Sigmoid colon (tissue), 7 donors: ENCODE measurements at places on chromosomes 5 and 9. TPM values are rescaled to one million over a fixed set of nuclear protein-coding genes. Genes with fewer than 3 reads are reported as not detected.

ARRDC3 gene
- 66.7 TPM for total RNA-seq

- no peaks in the 10 kb centered on the region for H3K36me3 ChIP-seq
- no peak for DNase-seq
- H3K27me3 ChIP-seq, result no peaks in the 10 kb centered on the region
- no peak overlapping the region for H3K4me3 ChIP-seq
- no peak overlapping the region for H3K27ac ChIP-seq
- no peaks in the 10 kb centered on the region for H3K4me1 ChIP-seq
These were observed 476.6 kb upstream of the TNC start for GRCh38 chr9:115594557-115594956.

DNA sequence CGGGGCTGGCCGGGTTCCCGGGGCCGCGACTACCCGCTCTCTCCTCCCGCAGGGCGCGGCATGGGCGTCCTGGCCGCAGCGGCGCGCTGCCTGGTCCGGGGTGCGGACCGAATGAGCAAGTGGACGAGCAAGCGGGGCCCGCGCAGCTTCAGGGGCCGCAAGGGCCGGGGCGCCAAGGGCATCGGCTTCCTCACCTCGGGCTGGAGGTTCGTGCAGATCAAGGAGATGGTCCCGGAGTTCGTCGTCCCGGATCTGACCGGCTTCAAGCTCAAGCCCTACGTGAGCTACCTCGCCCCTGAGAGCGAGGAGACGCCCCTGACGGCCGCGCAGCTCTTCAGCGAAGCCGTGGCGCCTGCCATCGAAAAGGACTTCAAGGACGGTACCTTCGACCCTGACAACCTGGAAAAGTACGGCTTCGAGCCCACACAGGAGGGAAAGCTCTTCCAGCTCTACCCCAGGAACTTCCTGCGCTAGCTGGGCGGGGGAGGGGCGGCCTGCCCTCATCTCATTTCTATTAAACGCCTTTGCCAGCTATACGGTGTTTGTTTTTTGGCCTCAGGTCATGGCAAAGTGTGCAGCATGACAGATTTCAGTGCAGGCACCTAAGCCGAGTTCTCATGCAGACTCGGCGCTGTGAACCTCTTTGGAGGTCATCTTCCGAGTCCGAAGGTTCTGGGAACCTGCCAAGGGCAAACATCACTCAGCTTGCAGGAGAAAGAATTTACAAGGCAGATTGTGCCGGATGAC, 516 bp downstream of the MRPL41 start:
- peak overlapping the region; percentile 79 for H3K4me3 ChIP-seq
- H3K4me1 ChIP-seq, result peaks cover 32% of the 10 kb centered on the region
- H3K36me3 ChIP-seq, result peaks cover 12% of the 10 kb centered on the region
- peak; percentile 75 for DNase-seq
- no peaks in the 10 kb centered on the region for H3K27me3 ChIP-seq

OR1Q1 gene
- not detected for total RNA-seq

- H3K4me3 ChIP-seq, result no peak overlapping the region
- peaks cover 32% of the 10 kb centered on the region for H3K4me1 ChIP-seq
- peaks cover 13% of the 10 kb centered on the region for H3K36me3 ChIP-seq
- no peak overlapping the region for H3K27ac ChIP-seq
- DNase-seq, result no peak
These were observed 3.2 kb downstream of the ST6GALNAC4 start for GRCh38 chr9:127913682-127914081.

GRCh38 chr5:18311266-18311665, 677.0 kb downstream of the TAF11L14 start:
- H3K27me3 ChIP-seq, result no peaks in the 10 kb centered on the region
- no peak overlapping the region for H3K4me3 ChIP-seq
- H3K36me3 ChIP-seq, result no peaks in the 10 kb centered on the region
- no peak overlapping the region for H3K27ac ChIP-seq
- H3K4me1 ChIP-seq, result no peaks in the 10 kb centered on the region
- no peak for DNase-seq

DNA sequence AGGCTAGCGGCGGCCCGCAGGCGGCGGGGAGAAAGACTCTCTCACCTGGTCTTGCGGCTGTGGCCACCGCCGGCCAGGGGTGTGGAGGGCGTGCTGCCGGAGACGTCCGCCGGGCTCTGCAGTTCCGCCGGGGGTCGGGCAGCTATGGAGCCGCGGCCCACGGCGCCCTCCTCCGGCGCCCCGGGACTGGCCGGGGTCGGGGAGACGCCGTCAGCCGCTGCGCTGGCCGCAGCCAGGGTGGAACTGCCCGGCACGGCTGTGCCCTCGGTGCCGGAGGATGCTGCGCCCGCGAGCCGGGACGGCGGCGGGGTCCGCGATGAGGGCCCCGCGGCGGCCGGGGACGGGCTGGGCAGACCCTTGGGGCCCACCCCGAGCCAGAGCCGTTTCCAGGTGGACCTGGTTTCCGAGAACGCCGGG, 253 bp downstream of the SLC12A2 start:
- no peaks in the 10 kb centered on the region for H3K27me3 ChIP-seq
- peak overlapping the region; percentile 79 for H3K4me3 ChIP-seq
- H3K27ac ChIP-seq, result peak overlapping the region; percentile 98
- H3K4me1 ChIP-seq, result peaks cover 29% of the 10 kb centered on the region

MARCOL gene
- not detected for total RNA-seq

DNA sequence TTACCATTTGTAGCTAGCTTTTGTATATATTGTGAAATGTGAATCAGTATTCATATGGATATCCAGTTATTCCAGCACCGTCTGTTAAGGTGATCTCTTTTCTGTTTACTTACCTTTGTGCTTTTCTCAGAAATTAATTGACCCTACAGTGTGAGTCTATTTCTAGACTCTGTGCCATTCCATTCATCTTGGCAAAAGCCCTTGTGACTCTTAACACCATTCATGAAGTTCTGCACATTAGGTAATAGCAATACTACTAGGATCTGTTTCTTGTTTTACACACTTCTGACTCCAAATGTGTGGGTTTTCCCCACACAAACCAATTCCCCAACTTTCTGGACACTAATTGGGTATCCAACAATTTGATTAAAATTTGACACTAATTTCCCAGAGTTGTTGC, 40.4 kb downstream of the SLC12A2 start:
- H3K4me1 ChIP-seq, result no peaks in the 10 kb centered on the region
- no peaks in the 10 kb centered on the region for H3K36me3 ChIP-seq
- no peaks in the 10 kb centered on the region for H3K27me3 ChIP-seq
- no peak for DNase-seq
- no peak overlapping the region for H3K27ac ChIP-seq

KCNN2 gene
- total RNA-seq, result 1.8 TPM

- H3K4me3 ChIP-seq, result no peak overlapping the region
- H3K27ac ChIP-seq, result no peak overlapping the region
- no peaks in the 10 kb centered on the region for H3K36me3 ChIP-seq
- no peaks in the 10 kb centered on the region for H3K27me3 ChIP-seq
- H3K4me1 ChIP-seq, result no peaks in the 10 kb centered on the region
- no peak for DNase-seq
These were observed 193.0 kb downstream of the ERCC6L2 start for GRCh38 chr9:96068511-96068910.

GRCh38 chr5:107436201-107436600, 234.5 kb downstream of the EFNA5 start:
- H3K4me3 ChIP-seq, result no peak overlapping the region
- H3K27me3 ChIP-seq, result no peaks in the 10 kb centered on the region
- H3K36me3 ChIP-seq, result no peaks in the 10 kb centered on the region
- peak overlapping the region; percentile 8 for H3K27ac ChIP-seq
- DNase-seq, result no peak
- peaks cover 25% of the 10 kb centered on the region for H3K4me1 ChIP-seq

- H3K27me3 ChIP-seq, result no peaks in the 10 kb centered on the region
- no peaks in the 10 kb centered on the region for H3K4me1 ChIP-seq
- H3K4me3 ChIP-seq, result no peak overlapping the region
- DNase-seq, result no peak
- H3K36me3 ChIP-seq, result peaks cover 66% of the 10 kb centered on the region
These were observed 7.6 kb downstream of the CRAT start for GRCh38 chr9:129102791-129103594.

DNA sequence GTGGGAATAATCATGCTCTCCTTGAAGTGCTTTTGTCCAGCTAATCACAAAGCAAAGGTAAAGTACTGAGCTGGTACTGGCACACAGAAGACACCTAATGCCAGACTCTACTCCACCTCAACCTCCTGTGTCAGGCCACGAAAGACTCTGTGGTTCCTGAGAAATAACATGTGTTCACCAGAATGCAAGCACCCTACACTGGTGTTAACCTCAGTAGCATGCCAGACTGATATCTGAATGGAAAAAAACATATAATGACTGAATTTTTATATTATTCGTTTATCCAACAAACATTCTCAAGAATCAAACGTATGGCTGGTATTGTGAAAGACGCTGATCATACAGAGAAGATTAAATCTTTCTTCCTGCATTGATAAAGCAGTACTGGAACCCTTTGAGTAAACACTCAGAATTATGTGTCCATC, 97.1 kb upstream of the IFNE start:
- H3K27me3 ChIP-seq, result no peaks in the 10 kb centered on the region
- DNase-seq, result no peak
- H3K4me1 ChIP-seq, result peaks cover 11% of the 10 kb centered on the region

ZNF300 gene
- total RNA-seq, result 4.4 TPM

DNA sequence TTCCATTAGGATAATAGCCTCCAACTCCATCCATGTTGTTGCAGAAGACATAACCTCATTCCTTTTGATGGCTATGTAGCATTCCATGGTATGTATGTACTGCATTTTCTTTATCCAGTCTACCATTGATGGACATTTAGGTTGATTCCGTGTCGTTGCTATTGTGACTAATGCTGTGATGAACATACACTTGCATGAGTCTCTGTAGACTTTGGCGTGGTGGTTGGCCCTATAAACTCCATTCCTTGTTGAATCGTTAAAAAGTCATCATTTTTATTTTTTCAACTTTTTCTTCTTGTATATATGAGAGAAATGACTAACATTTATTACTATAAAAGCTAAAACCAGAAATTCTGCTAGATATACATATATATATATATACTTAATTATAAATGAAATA, 1491.9 kb upstream of the CDH6 start:
- H3K4me1 ChIP-seq, result no peaks in the 10 kb centered on the region
- no peaks in the 10 kb centered on the region for H3K36me3 ChIP-seq
- no peak overlapping the region for H3K4me3 ChIP-seq
- no peak overlapping the region for H3K27ac ChIP-seq
- H3K27me3 ChIP-seq, result no peaks in the 10 kb centered on the region

ANKRD55 gene
- not detected for total RNA-seq

DNA sequence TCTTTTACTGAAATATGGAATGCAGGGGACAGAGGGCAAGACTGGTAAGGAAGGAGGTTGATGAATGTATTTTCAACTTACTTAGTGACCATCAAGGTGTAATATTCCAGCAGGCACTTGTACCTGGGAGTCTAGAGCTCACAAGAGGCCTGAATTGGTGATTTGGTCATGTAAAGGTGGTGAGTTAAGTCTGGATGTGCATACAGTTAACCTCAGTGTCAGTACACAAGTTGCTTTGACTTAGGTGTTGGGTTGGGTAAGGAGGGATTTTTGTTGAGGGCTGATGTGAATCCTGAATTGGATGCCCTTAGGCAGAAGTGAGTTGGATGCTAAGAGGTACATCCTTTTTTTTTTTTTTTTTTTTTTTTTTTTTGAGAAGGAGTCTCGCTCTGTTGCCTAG, 7.4 kb downstream of the SREK1 start:
- H3K36me3 ChIP-seq, result no peaks in the 10 kb centered on the region
- peaks cover 10% of the 10 kb centered on the region for H3K4me1 ChIP-seq
- no peak overlapping the region for H3K4me3 ChIP-seq

DNA sequence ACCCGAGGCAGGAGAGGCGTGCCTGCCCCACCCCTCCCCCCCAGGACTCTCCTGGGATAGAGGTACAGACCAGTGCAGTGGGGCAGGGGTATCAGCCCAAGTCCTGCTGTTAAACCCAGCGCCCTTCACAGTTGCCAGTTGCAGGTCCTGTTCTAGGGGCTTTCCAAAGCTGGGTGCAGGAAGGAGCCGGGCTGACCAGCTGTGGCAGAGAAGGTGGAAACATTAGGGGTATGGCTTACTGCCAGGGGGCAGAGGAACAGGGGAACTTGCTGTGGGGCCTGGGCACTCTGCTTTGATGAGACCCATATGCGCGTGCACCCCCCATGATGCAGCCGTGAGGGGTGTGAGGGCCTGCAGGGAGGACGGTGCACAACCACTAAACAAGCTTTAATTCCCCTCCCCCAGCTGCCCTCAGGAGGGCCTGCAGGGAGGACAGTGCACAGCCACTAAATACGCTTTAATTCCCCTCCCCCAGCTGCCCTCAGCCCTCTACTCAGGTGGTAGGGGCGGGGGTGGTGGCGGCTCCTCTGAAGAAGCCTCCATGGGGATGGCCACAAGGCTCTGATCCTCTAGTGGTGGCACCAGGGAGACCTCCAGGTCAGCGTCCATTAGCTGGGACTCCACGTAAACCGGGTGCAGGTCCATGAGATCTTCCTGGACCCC, 766 bp upstream of the LRRC26 start:
- no peak overlapping the region for H3K27ac ChIP-seq
- no peak for DNase-seq
- H3K36me3 ChIP-seq, result no peaks in the 10 kb centered on the region
- H3K27me3 ChIP-seq, result peaks cover 56% of the 10 kb centered on the region
- no peak overlapping the region for H3K4me3 ChIP-seq

DNA sequence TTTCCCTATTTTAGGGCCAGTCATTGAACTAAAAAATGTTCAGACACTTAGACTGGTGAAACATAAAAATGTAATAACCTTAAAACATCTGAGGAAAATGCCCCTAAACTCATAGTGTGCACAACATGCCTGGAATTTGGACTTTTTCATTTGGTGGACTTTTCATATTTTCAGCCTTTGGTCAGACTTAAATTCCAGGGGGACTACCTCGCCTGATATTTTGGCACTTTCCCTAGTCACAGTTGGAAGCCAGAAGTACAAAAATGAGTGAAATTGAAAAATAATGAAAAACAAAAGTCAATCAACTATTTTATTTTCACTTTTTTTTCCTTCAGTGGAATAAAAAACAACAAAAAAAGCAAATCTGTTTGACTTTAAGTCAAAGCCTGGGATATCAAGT, 256.2 kb downstream of the ACTL7B start:
- H3K4me3 ChIP-seq, result no peak overlapping the region
- no peak overlapping the region for H3K27ac ChIP-seq
- no peaks in the 10 kb centered on the region for H3K36me3 ChIP-seq
- H3K4me1 ChIP-seq, result peaks cover 3% of the 10 kb centered on the region

GRCh38 chr5:90878549-90879196, 320.1 kb downstream of the ADGRV1 start:
- peak overlapping the region; percentile 38 for H3K27ac ChIP-seq
- H3K36me3 ChIP-seq, result no peaks in the 10 kb centered on the region
- no peak for DNase-seq

DNA sequence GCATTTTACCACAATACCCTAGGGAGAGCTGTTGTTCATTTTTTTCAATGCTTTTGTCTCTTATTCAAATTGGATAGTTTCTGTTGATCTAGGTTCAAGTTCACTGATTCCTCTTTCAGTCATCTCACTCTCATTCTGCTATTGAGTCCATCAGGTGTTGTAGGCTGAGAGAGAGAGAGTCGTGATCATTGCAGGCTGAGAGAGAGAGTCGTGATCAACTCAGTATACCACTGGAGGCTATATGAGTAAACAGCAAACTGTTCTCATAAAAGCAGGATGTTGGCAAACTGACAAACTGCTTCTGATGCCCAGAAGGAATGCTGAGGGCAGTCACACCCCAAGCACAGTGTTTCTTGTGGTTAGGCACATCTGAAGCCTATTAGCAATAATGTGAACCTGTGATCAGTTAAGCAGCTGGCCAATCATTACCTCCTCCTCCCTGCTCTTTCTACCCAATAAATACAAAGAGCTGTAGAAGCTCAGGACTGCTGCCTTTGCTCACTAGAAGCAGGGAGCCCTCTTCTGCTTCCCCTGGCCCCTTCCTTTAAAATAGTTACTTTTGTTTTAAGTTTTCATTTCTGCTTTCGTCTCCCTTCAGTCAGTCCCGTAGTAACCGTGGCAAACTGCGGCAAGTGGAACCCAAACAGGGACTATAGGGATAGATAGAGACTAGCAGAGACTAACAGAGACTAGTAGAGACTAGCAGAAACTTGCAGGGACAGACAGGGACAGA, 476.1 kb upstream of the ACO1 start:
- no peaks in the 10 kb centered on the region for H3K27me3 ChIP-seq
- no peak for DNase-seq
- no peaks in the 10 kb centered on the region for H3K36me3 ChIP-seq
- no peaks in the 10 kb centered on the region for H3K4me1 ChIP-seq
- no peak overlapping the region for H3K4me3 ChIP-seq
